ENCODE measurements at places on chromosomes 4 and X.

- DNase-seq, result no peak
These were observed 63.5 kb downstream of the EVC start for GRCh38 chr4:5774416-5775036.

DNA sequence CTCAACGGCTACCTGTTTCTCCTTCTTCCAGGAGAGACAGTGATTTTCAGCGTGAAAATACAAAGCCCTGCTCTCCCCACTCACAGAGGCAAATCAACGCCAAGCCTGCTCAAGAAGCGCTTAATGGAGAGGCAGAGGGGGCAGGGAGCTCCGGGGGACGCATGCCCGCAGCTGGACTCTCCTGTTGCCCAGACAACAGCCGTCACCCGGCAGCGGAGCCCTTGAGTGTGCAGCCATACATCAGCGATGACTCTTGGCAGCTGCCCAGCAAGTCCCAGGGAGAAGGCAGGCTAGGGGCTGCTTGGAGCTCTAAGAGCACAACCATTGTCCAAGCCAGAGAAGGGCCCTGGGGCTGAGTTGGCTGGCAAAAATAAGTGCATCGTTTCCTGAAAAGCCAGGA, 71.0 kb upstream of the AFAP1 start:
- no peak for DNase-seq

DNA sequence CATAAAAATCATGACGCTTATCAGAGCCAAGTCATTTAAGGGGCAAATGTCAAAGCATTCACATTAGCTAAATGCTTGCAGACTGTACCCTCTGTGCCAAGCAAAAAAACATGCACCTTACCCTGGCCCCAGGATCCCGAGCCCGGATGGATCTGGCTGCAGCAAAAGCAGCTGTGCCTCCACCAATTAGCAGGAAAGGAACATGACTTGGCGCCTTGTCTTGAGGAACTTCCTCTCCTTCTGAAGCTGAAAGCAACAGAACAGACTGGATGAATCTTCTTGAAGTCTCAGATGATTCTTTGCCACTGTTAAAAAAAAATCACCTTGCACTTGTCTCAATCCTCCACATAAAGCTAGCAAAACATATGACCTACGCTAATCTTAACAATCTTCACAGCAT, 18.0 kb downstream of the AIFM1 start:
- no peak for DNase-seq

DNA sequence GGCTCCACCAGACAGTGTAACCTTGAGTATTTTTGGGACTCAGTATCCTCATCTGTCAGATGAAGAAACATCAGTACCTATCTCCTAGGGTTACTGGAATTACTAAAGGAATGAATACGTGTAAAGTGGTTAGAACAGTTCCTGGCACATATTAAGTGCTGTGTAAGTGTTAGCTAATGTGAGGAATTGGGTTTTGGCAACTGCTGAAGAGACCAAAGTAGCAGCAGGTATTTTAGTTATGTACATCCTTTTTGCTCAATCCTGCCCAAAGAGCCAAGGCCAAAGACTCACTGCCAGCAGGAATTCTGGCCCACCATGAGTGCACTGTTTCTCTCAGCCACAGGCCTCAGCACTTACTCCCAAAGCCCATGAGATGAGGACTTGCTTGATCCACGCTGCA, 16.7 kb upstream of the MCF2 start:
- no peak for DNase-seq

DNA sequence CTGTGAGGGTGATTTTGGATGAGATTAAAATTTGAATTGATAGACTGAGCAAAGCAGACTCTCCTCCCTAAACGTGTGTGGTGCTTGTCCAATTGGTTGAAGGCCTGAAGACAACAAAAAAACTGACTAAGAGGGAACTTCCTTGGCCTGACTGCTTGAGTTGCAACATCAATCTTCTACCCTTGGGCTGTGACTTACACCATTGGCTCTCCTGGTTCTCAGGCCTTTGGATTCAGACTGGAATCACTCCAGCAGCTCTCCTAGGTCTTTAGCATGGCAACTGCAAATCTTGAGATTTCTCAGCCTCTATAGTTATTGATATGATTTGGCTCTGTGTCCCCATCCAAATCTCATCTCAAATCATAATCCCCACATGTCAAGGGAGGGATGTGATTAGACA, 49.7 kb upstream of the IGFBP7 start:
- no peak for DNase-seq

DNA sequence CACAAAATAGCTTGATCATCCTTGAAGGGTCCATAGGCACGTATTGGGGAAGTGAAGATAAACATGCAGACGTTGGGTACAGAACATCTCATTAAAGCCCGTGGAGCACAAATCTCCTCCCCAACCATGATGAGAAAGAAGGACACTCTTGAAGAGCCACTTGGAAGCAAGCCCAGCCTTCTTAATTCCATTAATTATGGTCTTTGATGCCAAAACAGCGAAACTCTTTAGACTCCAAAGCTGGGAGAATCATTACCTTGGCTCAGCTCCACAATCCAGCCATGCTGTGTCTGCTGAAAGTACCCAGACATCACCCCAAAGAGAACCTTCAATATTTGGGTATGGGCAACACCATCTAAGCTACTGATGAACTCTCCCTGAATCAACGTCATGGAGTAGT, 169.0 kb upstream of the MBNL3 start:
- DNase-seq, result no peak

DNA sequence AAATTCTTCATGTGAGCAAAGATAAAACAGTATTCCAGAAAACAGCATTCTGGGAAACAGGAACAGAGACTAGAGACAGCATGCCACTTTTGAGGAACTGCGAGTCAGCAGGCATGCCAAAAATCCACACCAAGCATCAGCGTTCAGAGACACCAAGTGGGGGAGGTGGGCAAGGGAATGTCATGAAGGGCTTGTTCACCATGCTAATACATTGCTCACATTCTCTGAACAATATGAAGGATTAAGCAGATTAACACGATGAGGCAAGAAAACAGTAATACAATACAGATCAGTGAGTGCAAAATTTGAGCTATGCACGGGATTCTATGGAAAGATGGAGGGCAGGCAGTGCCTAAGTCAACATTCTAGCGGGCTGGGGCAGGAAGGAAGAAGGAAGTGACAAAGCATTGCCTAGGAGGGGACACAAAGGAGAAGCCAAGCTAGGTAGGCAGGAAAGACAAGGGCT, 278.3 kb downstream of the FBXW7 start:
- DNase-seq, result no peak

DNA sequence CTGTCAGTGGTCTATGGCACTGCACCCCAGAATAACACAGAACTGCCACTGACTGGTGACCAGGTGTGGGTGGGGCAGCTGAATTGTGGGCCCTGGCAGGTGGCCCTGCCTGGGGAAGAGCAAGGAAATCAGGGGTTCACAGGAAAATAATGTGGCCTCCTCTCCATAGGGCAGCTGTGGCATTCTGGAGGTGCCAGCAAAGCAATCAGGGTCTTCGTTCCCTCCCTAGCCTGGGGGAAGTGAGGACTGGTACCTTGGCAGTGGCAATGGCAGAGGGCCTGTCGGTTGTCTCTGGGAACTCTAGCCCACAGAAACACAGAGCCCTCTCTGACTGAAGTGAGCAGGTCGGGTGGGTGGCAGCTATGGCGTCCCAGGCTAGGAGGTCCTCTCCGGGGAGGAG, 223.0 kb downstream of the GRIA2 start:
- no peak for DNase-seq

DNA sequence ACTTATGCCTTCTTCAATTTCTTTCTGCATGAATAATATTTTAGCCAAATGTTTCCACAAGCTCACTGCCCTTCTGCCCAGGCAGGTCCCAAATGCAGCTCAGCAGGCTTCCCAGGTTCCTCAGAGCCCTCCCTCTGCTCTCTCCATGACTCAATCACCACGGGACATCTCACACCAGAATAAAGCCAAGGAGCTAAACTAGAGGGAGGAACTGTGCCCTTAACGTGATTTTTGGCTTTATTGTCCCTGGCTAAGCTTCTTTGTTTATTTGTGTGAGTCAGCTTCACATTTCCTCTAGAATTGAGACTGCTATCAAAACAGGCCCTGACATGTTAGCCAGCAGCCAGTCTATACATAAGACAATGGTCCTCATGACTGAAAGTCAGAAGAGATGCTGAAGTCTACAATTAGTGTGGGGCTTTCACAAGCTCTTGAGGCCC, 186.4 kb upstream of the GALNT7 start:
- DNase-seq, result no peak

DNA sequence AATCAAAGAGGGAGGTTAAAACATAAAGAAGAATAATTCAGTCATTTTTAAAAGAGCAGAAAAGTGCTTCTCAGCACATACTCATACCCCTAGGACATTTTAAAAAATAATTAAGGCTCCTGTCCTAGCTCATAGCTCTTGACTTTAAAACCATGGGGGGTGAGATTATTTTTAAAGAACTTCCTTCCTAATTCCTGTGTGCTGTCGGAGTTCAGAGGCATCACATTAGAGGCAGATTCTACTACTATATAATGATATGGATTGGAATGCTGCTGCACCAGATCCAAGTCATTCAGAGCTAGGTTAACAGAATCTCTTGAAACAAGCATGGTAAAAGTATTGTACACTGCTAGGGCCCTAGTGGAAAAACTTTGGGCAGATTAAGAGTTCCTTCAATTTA, 456.5 kb upstream of the ADGRL3 start:
- DNase-seq, result no peak
